Glutamatergic neuron (in vitro differentiated cells): ENCODE measurements at places on chromosomes 3 and 15. TPM values are rescaled to one million over a fixed set of nuclear protein-coding genes. Genes with fewer than 3 reads are reported as not detected.

STRIT1 gene
- not detected for total RNA-seq

DNA sequence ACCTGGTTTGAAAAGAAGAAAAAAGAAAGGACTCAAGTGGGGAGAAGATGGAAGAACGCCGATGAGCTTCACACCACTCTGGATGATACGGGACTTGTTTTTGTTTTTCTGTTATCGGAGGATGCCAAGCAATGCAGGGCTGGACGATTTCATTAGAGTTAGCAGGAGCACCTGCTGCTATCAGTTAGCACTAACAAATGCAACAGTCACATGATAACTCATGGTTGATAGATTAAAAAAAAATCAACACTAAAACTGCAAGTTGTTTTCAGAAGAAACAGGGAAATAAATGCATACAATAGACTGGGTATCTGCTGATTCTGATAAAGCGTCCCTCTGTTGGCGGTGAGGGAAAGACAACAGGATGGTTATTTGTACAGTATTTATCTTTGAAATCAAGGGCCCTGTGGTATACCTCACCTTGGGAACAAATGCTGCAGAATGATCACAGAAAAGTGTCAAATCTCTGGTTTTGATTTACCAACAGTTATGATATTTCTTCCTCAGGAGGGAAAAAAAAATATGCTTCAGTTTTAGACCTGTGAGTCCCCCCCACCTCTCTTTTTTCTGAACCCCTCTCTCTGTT lies 575.1 kb downstream of the FOXP1 start:
- no peak for DNase-seq

- no peak for DNase-seq
Measured at GRCh38 chr3:60746695-60747416, 504.4 kb downstream of the FHIT start.

TJP1 gene
- 129 TPM for total RNA-seq

DNA sequence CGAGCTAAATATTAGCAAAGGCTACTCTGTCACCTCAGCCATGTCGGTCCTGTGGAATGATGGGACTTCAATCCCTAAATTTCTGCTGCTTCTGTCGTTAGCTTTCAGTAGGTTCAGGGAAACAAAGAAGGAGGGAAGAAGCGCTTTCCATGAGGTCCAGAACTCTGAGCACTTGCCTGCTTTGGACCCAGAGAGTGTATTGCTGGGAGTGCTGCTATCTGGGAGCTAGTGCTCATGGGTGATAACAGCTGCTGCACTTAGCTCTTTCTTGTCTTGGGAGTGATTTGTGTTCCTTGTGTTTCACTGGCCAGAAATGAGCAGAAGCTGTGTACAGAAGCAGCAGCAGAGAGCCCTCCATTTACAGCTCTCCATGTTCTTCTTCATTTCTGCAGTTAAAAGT lies 369.8 kb downstream of the DIPK2A start:
- DNase-seq: no peak

TMC3 gene
- total RNA-seq: not detected

DNA sequence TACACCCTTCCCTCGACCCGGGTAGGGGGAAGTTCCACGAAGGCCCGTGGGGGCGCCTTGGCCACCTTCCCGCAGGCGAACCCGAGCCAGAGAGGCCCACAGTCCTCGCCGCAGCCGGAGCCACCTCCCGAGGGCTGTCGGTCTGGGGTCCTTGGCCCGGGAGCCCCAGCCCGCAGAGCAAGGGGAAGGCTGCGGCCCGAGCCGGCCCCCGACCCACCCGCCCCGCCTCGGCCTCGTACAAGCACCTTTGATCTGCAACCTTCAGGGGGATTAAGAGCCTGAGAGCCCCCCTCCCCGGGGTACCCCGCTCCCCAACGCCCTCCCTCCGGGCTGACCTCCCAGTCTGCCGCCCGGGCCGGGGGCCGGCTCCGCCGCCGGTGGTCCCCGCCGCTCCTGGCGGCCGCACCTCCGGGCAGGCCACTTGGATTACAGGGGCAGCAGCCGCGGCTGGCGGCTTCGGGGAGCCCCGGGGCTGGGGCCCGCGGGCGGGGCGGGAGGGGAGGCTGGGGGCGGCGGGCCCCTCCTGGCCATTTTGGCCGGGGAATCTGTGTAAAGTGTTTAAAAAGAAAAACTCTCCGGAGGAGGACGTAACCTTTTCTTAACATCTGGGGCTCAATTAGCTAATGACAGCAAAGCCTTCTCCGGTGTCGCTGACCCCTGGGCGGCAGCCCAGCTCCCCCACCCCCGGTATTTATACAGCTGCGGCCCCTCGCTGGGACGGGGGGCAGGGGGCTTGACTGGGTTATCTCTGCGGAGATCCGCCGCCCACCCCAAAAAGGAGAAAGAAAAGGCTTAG lies 40.2 kb downstream of the EPHB3 start:
- DNase-seq: no peak

DNA sequence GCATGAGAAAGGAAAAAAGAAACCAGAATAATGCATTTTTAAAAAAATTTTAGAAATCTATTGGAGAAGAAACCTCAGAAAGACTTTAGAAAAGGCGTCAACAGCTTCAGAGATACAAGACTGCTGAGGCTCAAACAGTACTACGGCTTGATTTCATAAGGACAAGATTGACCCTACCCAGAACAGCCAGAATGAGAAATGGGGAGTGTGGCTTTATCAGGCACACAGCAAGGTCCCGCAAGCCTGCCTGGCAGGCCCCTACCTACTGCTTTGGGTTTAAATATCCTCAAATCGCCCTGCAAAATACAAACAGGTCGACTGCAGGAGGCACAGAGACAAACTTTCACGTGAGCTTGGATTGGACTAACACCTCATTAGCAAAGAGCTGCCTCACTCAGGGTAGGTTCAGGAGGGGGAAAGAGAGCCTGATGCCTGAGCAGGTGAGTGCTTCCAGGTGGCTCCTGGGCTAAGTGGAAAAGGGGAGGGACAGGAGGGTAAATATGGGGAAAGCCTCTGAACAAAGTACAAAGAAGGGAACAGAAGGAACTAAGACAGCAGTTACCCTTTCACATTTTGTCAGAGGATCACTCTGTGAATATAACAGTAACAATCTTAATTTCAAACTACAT lies 87.5 kb downstream of the RORA start:
- no peak for DNase-seq

GRCh38 chr15:35246451-35246850 lies 161.4 kb upstream of the NANOGP8 start:
- DNase-seq: no peak

- no peak for DNase-seq
Measured at GRCh38 chr3:119235151-119235550, 5.5 kb downstream of the B4GALT4 start.

- DNase-seq: no peak
Measured at GRCh38 chr3:29441422-29441821, 160.6 kb downstream of the RBMS3 start.

UROC1 gene
- not detected for total RNA-seq

DNA sequence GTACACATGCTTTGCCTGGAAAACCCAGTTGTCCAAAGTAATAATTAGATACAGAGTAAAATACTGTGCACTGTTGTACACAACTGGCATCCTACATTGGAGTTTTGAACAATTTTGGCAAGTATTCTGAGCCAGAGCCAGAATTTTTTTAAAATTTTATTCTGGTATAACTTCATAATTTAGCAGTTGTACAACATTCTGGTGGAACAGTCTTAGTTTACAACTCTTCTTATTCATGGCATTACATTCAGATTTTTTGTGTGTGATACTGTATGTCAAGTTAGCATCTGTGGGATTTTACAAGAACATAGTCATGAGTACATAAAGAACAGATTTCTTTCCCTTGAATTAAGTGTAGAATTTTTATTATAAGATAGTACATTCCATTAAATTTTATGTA lies 67.5 kb downstream of the SLC49A4 start:
- DNase-seq: no peak

DNA sequence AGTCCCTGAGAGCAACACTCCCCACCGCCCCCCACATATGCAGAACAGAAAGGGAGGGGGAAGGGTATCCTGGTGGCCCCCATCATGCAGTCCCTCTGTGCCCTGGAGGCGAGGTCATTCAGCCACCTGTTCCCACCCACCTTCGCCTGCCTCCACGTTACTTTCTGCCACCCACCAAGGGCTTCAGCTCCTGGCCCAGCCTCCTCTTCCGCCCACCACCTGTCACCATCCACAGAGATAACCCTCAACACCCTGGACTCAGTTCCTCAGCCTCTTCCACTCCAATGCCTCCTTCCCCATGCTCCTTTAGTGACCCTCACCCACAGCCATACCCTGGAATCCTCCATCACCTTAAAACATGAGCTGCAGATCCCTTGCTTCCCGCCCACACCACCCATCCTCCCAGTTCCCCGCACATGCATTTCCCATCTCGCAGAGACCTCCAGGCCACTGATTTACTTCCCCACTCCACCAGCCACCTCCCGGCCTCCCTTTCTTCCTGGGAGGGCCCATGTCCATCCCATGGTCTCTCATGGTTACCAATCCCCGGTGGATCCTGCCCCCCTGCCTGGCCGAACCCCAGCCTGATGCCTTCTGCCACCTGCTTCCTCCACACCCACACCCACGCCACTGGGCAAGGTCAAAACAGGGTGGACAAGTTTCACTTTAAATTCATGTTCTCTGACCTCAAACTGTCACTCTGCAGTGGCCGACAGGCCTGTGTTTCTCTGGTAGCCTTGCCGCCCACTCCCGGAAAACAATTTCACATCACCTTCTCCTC lies 18.2 kb downstream of the HOMER2 start:
- DNase-seq: no peak

GRCh38 chr15:25535866-25536265 lies 97.0 kb upstream of the UBE3A start:
- no peak for DNase-seq

PPARG gene
- total RNA-seq: 0.37 TPM
